ENCODE measurements at places on chromosomes 4 and X.

GRCh38 chr4:47686294-47686872, 151.5 kb downstream of the CORIN start:
- DNase-seq = peak; percentile 4

DNA sequence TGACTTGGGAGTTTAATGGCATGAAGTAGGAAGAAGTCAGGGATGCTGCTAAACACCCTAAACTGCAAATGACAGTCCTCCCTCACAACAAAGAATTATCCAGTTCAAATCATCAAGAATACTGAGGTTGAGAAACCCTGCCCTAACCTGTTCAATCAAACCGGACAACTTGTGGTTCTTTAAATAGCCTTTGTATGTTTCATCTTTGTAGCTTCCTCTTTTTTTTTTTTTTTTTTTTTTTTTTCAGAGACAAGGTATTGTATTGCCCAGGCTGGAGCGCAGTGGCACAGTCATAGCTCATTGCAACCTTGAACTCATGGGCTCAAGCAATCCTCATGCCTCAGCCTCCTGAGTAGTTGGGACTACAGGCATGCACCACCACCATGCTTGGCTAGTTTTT, 52.5 kb upstream of the TTC29 start:
- DNase-seq = no peak

- no peak for DNase-seq
These were observed 1028.1 kb downstream of the C4orf33 start for GRCh38 chr4:130124066-130124465.

GRCh38 chrX:53684415-53685192, 1.9 kb downstream of the HUWE1 start:
- DNase-seq = no peak

DNA sequence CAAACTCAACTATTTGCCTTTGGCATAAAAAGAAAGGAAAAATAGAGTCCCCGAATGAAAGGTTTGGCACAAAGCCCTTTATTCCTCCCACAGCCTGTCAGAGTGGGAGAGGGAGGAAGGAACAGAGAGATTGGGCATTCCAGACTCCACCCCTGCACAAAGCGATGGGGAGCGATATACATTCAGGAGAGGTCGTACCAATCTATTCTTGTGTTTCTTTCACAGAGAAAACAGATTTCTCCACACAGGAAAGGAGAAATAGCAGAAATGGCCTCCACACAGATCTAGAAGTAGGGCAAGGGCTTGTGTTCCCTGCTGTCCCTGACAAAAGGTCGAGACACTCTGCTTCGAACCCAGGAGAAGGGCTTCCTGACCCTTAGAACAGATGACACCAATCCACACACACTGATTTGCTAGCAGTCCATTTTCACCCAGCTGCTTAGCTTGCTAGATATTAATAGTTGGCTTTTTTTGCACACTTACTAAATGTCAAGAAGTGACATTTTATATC, 197.4 kb downstream of the MAML3 start:
- no peak for DNase-seq

GRCh38 chr4:160194716-160195115, 1091.8 kb downstream of the RAPGEF2 start:
- DNase-seq = no peak
